ENCODE measurements at places on chromosomes 11 and 22. TPM values are rescaled to one million over a fixed set of nuclear protein-coding genes. Genes with fewer than 3 reads are reported as not detected.

Gene C22orf31
- total RNA-seq = not detected

Gene IL10RA
- total RNA-seq = 31.6 TPM

Gene IGLL1
- not detected for total RNA-seq

Gene ADAMTS8
- total RNA-seq = not detected

Gene KCNE3
- not detected for total RNA-seq
